ENCODE measurements at places on chromosomes 2 and 18.

GRCh38 chr2:213627054-213627710 lies 342.9 kb downstream of the SPAG16 start:
- DNase-seq, result no peak

DNA sequence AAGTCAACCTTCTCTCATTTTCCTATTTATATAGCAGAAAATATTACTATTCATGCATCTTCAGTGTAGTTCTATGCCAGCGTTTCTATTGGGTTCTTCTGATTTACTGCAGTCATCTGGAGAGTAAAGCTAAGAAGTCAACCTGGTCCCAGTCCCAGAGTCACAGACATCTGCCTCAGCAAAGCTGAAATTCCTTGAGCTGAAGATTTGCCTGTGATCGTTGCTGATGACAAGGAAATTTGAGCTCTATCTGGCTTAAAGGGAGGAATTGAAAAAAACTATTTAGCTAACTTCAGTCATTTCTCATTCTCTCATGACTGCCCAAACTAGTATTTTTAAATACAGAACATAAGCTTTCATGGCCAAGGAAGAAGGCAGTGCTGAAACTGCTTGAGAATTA lies 45.7 kb downstream of the RND3 start:
- no peak for DNase-seq

DNA sequence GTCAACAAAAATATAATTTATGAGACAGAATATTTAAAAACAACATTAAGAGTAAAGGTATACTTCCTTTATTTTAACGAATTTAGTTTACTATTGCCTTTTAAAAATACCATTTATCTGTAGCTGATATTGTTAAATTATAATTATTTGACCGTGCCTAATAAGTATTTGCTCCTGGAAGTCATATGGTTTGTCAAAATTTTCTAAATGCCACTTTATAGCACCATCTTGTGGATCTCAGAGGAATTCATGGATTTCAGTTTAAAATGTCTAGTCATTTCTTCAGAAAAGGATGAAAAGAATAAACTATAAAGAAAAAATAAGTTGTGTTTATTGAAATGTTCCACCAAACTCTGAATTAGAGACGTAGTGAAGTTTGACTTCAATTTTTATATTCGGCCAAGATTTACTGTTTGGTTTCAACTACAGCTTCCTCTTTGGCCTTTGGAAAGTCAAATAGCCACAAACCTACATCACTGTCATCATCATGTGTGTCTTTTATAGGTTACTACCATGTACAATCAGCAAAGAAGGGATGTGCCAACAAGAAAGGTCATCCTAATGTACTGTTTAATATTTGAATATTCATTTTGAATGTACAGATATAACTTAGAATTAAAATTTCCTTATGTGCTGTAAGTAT lies 10.3 kb upstream of the FTCDNL1 start:
- DNase-seq, result no peak

GRCh38 chr2:53211201-53211774 lies 556.3 kb upstream of the CHAC2 start:
- no peak for DNase-seq

DNA sequence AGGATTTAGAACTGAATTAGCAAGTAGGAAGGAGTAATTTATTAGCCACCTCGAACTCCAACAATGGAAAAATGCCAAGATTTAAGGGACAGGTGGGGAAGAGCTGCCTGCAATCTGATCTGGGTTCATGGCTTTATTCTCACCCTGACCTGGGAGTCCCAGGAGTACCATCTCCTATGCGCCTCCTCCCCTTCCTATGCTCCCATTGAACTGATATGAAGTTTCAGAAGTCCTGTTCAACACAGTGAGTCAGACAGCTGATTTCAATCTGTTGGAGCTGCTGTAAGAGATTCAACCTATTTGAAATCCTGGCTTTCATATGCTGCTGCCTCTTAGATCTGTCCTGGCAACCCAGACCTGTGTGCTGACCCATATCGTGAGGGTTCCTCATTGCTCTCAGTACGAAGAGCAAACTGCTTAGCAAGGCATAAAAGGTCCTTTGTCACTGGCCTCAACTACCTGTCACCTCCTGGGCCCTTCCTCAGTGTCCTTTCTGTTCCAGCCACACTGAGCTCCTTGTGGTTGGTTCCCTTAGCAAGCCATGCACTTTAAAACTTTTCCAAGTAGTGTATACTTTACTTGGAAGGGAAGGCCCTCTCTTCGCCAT lies 15.9 kb upstream of the CD28 start:
- no peak for DNase-seq

- no peak for DNase-seq
These were observed 4.3 kb upstream of the SNTG2 start for GRCh38 chr2:946073-946948.

DNA sequence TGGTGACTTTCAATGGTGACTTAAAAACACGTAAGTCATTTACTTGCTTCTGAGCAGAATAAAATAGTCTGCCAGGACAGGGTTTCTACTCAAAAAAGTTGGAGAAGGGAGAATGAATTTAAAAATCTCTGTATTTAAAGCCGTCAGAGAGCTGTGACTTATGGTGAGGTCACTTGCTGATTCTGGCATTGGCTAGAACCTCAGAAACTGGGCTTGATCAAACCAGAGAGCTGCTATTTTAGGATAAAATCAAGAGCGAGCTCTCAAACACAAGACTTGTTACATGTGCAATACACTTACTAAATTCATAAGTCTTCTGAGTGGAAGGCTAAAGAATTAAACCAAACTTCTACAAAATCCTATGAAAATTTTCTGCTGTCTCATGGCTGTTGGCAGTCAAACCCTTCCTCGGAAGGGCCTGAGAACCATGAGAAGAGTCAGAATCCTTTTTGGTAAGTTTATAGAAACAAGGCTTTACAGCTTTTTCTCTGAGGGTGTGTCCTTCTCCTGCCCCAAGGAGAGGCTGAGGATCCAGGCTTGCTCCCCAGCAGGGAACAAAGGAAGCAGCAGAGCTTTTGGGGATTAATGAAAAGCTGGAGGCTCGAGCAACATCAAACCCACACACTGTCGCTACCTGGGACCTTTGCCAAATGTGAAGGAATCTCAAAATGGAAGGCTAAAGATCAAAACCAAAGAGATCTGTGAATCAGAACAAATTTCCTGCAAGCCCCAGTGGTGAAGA lies 816.4 kb downstream of the SOCS6 start:
- no peak for DNase-seq

DNA sequence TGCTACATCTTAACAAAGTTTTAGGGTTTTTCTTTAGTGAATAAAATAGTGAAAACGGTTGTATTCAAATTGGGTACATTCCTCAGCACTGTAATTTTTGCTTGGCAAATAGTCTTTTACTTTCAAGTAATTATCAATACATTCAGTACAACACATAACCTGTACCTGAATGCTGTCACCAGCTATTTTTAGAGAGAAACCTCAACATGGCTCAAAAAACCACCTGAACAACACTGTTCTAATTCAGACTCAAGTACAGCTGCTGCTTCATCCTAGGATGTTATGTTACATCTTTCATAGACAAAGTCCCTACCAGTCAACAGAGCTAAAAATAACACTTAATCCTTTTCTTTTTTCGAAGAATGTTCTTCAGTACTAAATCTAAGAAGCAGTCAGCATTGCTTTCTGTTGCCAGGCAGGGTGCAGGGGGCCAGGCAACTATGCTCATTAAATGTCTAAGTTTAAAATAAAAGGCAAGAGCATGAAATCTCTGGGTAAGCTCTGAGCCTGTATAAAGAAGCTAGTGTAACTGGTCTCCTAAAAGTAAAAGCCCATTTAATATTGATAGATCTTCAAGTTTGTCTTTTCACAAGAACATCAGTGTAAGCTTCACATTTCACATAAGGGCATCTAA lies 20.5 kb downstream of the PDIA6 start:
- no peak for DNase-seq

GRCh38 chr2:199092419-199092818 lies 365.3 kb downstream of the SATB2 start:
- no peak for DNase-seq

GRCh38 chr2:232931636-232932035 lies 61.6 kb downstream of the SNORC start:
- DNase-seq, result no peak

GRCh38 chr18:25420077-25420825 lies 68.3 kb upstream of the ZNF521 start:
- no peak for DNase-seq

DNA sequence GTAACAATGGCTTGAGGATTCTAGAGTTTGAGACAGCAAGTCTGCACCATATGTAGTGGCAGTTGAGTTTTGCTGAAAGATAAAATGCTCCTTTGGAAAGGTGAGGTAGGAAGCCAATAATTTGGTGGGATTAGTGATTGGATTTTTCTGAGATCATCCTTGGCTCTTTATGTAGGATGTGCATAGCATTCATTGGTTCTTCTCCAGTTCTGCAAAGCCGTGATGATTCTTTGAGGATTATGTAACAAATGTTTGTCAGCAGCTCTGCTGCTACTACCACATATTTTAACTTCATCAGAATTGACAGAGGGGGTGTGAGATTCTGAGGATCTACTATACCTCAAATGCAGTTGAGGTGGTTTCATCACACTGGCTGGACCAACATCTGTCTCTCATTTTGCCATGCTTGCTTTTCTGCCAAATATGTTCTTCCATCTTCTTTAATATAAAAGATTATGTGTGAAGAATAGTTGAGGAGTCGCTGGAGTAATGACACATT lies 188.9 kb upstream of the RASGRP3 start:
- DNase-seq, result no peak

DNA sequence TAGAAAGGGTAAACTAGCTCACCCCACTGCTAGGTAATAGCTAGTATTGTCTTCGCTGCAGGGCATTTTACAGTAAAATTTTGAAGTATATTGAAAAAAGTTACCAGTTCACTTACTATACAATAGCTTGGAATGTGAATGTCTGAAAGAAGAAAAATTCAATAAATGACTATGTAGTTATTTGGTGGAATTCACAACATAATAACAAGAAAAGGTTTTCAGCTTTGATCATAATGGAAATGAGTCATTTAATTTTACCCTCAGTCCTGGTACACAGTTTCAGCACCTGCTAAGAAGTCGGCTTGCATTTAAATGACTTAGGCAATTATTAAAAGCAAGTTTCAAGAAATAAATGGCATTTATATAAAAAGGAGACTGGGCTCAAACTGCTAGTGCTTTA lies 90.4 kb downstream of the NUP35 start:
- no peak for DNase-seq

DNA sequence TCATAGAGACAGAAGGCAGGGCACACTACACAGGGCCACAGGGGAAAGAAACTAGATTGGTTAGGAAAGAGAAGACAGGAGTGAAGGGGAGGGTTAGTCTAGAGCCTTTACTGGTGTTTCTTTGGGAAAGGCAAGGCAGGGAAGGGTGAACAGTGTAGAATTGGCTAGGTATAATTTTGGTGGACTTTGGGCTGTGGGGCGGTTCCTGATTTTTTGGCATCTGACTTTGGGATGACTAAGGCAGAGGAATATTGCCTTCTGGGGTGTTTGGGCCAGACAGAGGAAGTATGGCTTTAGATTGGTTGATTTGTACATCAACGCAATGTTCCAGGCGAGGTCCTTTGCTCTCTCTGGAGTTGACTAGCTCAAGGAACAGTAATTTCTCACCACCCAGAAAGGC lies 534.8 kb downstream of the DCC start:
- no peak for DNase-seq

DNA sequence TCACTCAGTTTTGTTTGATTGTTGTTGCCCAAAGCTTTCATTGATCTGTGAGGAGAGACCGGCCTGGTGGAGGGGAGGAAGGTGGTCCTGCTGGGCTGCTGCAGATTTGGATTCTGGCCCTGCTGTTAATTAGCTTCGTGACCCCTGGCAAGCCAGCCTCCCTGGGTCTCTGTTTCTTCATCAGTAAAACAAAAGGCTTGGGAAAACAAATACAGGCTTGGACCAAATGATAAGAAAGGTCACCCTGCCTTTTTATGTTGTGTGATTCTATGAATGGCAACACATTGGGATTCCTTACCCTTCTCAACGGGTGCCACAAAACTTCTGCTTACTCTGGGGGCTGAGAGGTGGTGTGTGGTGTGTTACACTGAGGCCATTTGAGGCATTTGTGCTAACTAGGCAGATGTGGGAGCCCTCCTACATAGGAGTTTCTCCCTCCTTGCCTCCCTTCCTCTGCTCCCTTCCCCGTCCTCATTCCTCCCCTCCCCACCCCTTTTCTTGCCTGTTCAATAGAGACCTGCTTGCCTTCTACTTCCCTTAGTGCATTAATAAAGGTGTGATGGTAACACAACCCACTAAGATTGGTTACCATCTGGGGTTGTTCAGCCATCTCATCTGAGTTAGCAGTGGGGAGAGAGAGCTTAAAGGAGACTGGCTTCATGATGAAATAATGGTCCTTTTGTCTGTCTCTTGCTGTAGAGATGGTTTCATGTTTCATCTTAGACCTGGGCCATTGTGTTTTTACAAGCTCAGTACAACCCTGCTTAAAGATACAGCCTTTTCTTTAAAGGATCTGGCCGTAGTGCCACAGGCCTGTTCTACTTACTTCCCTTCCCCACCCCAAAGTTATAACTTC lies 96.2 kb downstream of the TANC1 start:
- DNase-seq, result no peak

GRCh38 chr2:16198166-16198912 lies 258.0 kb downstream of the MYCN start:
- DNase-seq, result no peak

- no peak for DNase-seq
These were observed 224.1 kb upstream of the CCDC150 start for GRCh38 chr2:196415384-196415783.

DNA sequence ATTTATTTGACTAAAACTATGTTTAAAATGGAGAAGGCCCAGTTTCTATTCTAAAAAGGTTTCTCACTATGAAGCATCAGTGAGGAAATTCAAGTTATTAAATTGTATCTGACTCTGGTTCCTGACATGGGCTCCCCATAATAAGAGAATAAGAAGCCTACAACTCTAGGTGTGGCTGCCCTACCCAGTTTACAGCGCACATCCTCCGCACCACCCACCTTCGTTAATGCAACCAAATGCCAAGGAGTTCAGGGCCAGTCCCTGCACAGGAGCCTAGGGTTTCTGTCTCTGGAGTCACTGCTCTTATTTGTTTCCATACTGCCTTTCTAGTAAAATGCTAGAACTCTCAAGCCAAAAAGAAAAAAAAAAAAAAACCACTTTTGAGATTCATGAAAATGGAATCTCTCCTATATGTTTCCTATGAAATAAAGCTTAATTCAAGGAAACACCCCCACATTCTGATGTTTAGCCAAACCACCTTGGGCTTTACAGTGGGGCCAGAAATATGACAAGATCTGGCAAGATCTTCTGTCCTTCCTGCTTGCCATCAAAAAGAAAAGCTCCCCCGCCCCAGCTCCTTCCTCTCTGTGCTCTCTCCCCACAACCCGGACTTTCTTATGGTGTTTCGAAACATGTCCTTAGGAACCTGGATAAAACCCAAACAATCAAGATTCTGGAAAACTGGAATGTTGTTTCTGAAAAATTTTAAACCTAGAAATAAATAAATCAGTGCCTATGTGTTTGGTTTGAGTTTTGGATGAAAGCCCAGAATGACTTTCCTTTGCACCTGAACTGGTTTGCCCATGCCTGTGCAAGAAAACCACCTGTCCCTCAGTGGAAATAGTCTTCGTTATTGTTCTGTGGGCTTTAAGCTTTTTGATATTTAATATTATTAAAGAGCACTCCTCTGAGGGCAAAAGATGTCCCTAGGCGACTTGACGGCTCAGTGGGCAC lies 136.7 kb downstream of the SP3 start:
- no peak for DNase-seq

- no peak for DNase-seq
These were observed 160.2 kb downstream of the DPP4 start for GRCh38 chr2:161913865-161914264.
